Left cardiac atrium (tissue), 4 donors: ENCODE measurements at places on chromosomes 2 and 18. TPM values are rescaled to one million over a fixed set of nuclear protein-coding genes. Genes with fewer than 3 reads are reported as not detected.

Gene SPC25
- total RNA-seq: 0.85 TPM

Gene CXCR1
- total RNA-seq: 0.97 TPM

Gene LCT
- not detected for total RNA-seq

Gene IL36RN
- not detected for total RNA-seq

Gene SERPINB3
- not detected for total RNA-seq

Gene IGFBP2
- 91.7 TPM for total RNA-seq

Gene CRYGD
- total RNA-seq: not detected

Gene CCDC74A
- total RNA-seq: 0.71 TPM

Gene CPS1
- 3.0 TPM for total RNA-seq

Gene NOTO
- total RNA-seq: not detected

Gene ADAM23
- 31.1 TPM for total RNA-seq

Gene CRYGC
- total RNA-seq: not detected

Gene REEP1
- 15.7 TPM for total RNA-seq

Gene SAG
- total RNA-seq: not detected

Gene INPP1
- total RNA-seq: 29.9 TPM

Gene ONECUT2
- total RNA-seq: 0.03 TPM

Gene GPR39
- total RNA-seq: 0.29 TPM

Gene RBKS
- total RNA-seq: 3.3 TPM
